Vagina (tissue), 2 donors: ENCODE measurements at places on chromosomes 16 and 17.

- no peak for DNase-seq
- peaks cover 23% of the 10 kb centered on the region for H3K4me1 ChIP-seq
- H3K36me3 ChIP-seq = peaks cover 45% of the 10 kb centered on the region
- H3K27ac ChIP-seq = no peak overlapping the region
These were observed 4.7 kb upstream of the SPAG7 start for GRCh38 chr17:4972322-4972721.

- no peak for DNase-seq
- H3K4me1 ChIP-seq = peaks cover 26% of the 10 kb centered on the region
- H3K27me3 ChIP-seq = no peaks in the 10 kb centered on the region
- no peak overlapping the region for H3K4me3 ChIP-seq
- no peak overlapping the region for H3K27ac ChIP-seq
These were observed 11.5 kb downstream of the HAS3 start for GRCh38 chr16:69116906-69117305.

- H3K4me3 ChIP-seq = no peak overlapping the region
- no peaks in the 10 kb centered on the region for H3K36me3 ChIP-seq
- H3K27ac ChIP-seq = no peak overlapping the region
- DNase-seq = no peak
- H3K4me1 ChIP-seq = peaks cover 9% of the 10 kb centered on the region
These were observed 21.1 kb downstream of the C17orf75 start for GRCh38 chr17:32320847-32321246.

- H3K4me1 ChIP-seq = no peaks in the 10 kb centered on the region
- H3K36me3 ChIP-seq = no peaks in the 10 kb centered on the region
These were observed 227.3 kb downstream of the COPRS start for GRCh38 chr17:31631766-31632165.

DNA sequence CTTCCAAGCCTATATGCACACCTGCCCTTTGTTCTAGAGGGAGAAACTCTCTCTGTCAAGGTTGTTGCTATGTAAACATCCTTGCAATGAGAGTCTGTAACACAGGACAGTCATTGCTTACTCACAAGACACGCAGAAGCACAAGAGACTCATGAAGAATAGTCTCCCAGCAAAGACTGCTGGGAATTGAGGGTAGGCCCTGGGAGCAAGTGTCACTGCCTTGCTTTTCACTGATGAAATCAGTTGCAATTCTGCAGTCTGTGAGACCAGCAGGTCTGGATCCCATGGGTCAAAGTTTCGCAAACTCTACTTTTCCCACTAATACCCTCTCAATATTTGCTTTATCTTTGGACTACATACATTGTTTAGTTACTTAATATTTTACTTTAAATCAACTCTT lies 177.4 kb downstream of the FTO start:
- DNase-seq = no peak
- no peak overlapping the region for H3K27ac ChIP-seq
- H3K4me1 ChIP-seq = no peaks in the 10 kb centered on the region
- no peak overlapping the region for H3K4me3 ChIP-seq
- H3K27me3 ChIP-seq = no peaks in the 10 kb centered on the region

DNA sequence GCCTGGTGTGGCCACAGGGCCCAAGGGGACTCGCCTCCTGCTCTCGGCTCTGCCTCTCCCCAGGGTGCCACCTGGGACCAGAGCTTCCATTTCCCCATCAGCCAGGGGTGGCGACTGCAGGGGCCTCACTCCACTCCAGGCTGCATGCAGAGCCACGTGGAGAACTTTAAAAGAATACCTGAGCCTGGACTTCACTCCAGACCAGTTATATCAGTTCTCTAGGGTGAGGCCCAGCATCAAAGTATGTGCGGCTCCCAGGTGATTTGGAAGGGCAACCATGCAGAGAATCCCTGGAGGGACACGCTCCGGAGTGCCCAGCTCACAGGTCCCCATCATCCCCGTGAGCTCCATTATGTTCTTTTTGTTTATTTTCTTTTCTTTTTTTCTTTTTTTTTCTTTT lies 39.8 kb downstream of the KIAA0513 start:
- H3K36me3 ChIP-seq = no peaks in the 10 kb centered on the region
- no peak for DNase-seq
- H3K27me3 ChIP-seq = no peaks in the 10 kb centered on the region
- no peak overlapping the region for H3K4me3 ChIP-seq
- peaks cover 9% of the 10 kb centered on the region for H3K4me1 ChIP-seq

DNA sequence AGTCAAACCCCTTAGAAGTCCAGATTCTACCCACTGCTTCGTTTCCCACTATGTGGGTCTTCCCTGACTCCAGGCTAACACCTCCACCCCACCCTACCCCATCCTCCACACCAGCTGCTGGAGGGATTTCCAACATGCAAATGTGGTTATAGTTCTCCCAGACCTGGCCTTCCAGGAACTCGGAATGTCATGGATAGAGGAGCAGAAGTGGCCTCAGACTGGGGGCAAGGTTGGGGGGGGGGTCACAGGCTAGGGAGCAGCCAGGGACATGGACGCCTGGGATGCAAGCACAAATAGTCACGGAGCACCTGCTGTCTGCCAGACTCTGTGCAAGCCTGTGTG lies 2.0 kb downstream of the CAMKK1 start:
- H3K36me3 ChIP-seq = no peaks in the 10 kb centered on the region
- H3K4me3 ChIP-seq = no peak overlapping the region
- DNase-seq = no peak
- no peaks in the 10 kb centered on the region for H3K27me3 ChIP-seq
- H3K4me1 ChIP-seq = peaks cover 93% of the 10 kb centered on the region

- no peaks in the 10 kb centered on the region for H3K36me3 ChIP-seq
- peaks cover 4% of the 10 kb centered on the region for H3K27me3 ChIP-seq
- H3K27ac ChIP-seq = no peak overlapping the region
- H3K4me3 ChIP-seq = peak overlapping the region; percentile 45
These were observed 635 bp downstream of the WNK4 start for GRCh38 chr17:42780851-42781638.

DNA sequence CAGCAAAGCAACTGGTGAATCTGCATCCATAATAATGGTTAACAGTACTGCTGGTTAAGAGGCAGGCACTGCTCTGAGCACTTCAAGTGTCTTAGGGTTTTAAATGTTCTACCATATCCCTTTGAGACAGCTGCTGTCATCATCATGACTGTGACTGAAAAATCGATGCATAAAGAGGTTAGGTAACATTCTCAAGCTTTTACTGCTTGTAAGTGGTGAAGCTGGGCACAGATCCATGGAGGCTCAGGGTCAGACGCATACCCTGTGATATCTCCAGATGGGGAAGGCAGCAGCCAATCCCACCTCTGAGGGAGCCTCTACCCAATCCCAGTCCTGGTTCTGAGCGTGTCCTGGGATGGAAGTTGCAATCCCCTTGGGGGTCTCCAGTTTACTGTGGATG lies 57.6 kb upstream of the SOX9 start:
- H3K27me3 ChIP-seq = no peaks in the 10 kb centered on the region
- H3K36me3 ChIP-seq = no peaks in the 10 kb centered on the region
- H3K4me3 ChIP-seq = no peak overlapping the region

DNA sequence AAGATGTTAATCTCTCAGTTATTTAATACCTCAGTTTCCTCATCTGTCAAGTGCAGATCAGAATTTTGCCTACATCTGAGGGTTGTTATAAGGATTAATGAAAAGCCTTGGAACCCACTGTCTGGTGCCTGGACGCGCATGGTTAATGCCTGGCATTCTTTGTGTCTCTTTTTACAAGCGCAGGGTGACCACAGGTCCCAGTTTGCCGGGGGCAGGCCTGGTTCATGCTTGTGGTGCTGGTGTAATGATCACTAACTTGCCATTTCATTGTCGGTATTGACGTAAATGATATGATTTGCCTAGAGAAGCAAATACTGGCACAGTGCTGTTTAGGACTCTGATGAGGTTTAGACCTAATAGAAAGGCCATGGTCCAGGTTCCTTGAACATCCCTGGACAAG lies 23.1 kb downstream of the MRC2 start:
- H3K4me1 ChIP-seq = peaks cover 54% of the 10 kb centered on the region
- H3K36me3 ChIP-seq = no peaks in the 10 kb centered on the region
- no peak overlapping the region for H3K27ac ChIP-seq
- DNase-seq = no peak
- no peaks in the 10 kb centered on the region for H3K27me3 ChIP-seq
- no peak overlapping the region for H3K4me3 ChIP-seq

GRCh38 chr16:17431968-17432625 lies 38.7 kb downstream of the XYLT1 start:
- H3K4me3 ChIP-seq = no peak overlapping the region
- no peaks in the 10 kb centered on the region for H3K27me3 ChIP-seq
- H3K36me3 ChIP-seq = no peaks in the 10 kb centered on the region
- H3K27ac ChIP-seq = no peak overlapping the region

- H3K27ac ChIP-seq = peak overlapping the region; percentile 97
- no peaks in the 10 kb centered on the region for H3K27me3 ChIP-seq
- peaks cover 75% of the 10 kb centered on the region for H3K4me1 ChIP-seq
- H3K4me3 ChIP-seq = peak overlapping the region; percentile 79
These were observed 1.5 kb downstream of the COL1A1 start for GRCh38 chr17:50199803-50200456.

DNA sequence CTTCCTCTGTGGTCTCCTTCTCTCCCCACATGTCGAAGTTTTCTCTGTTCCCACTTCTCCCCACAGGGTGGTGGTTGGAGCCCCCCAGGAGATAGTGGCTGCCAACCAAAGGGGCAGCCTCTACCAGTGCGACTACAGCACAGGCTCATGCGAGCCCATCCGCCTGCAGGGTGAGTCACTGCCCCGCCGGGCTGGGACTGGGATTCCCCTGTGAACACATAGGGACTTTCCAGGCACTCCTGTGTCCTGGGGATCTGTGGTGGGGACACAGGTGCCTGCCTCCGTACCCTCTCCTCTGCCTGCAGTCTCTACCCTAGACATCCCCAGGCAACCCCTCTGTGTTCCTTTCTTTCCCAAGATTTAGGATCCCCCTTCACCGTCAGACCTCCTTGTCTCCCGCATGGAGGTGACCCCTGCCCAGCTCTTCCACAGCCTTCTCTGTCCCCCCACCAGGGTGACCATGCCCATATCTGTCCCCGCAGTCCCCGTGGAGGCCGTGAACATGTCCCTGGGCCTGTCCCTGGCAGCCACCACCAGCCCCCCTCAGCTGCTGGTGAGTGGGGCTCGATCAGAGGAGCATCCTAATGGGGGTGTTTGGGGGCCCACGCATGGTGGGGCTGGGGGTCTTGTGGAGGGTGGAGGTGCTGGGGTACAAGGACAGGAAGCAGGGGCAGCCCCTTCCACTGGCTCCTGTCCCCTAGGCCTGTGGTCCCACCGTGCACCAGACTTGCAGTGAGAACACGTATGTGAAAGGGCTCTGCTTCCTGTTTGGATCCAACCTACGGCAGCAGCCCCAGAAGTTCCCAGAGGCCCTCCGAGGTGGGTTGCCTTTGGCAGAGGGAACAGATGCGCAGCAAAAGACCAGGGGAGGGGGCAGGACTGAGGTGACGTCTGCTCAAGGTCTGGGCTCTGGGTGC lies 5.8 kb downstream of the ITGAM start:
- H3K4me1 ChIP-seq = peaks cover 9% of the 10 kb centered on the region
- DNase-seq = no peak
- no peak overlapping the region for H3K27ac ChIP-seq
- H3K36me3 ChIP-seq = no peaks in the 10 kb centered on the region
- no peaks in the 10 kb centered on the region for H3K27me3 ChIP-seq
- H3K4me3 ChIP-seq = no peak overlapping the region

- no peaks in the 10 kb centered on the region for H3K4me1 ChIP-seq
- H3K27ac ChIP-seq = no peak overlapping the region
- no peaks in the 10 kb centered on the region for H3K36me3 ChIP-seq
- H3K27me3 ChIP-seq = no peaks in the 10 kb centered on the region
- DNase-seq = no peak
- no peak overlapping the region for H3K4me3 ChIP-seq
These were observed 132.8 kb downstream of the SEC14L1 start for GRCh38 chr17:77273397-77274085.

- no peak for DNase-seq
- H3K4me3 ChIP-seq = no peak overlapping the region
- peaks cover 62% of the 10 kb centered on the region for H3K4me1 ChIP-seq
- no peaks in the 10 kb centered on the region for H3K36me3 ChIP-seq
These were observed 18.8 kb downstream of the ZNF652 start for GRCh38 chr17:49343273-49343672.

GRCh38 chr17:12070561-12070960 lies 49.9 kb downstream of the MAP2K4 start:
- H3K4me3 ChIP-seq = no peak overlapping the region
- H3K4me1 ChIP-seq = no peaks in the 10 kb centered on the region
- no peaks in the 10 kb centered on the region for H3K27me3 ChIP-seq
- no peak overlapping the region for H3K27ac ChIP-seq
- H3K36me3 ChIP-seq = no peaks in the 10 kb centered on the region

GRCh38 chr16:46889942-46890300 lies 5.8 kb downstream of the GPT2 start:
- H3K4me1 ChIP-seq = peaks cover 4% of the 10 kb centered on the region
- no peaks in the 10 kb centered on the region for H3K36me3 ChIP-seq

DNA sequence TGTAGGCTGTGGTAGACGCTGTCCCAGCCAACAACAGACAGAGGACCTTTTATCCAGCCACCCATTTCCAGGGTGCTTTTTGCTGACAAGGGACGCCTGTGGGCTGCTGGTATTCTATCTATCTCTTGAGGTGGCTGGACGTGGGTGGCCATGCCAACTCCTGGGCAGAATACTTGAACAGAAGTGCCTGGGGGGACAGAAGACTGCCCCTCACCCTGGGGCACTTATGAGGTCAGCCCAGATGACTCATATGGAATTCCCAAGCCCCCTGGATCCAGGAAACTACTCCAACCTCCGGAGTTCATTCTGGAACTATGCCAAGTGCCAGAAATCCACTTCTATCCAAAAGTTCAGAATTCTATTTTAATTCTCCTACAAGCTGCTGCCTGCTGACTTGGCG lies 61.3 kb downstream of the CDRT4 start:
- no peak for DNase-seq
- no peak overlapping the region for H3K4me3 ChIP-seq
- no peak overlapping the region for H3K27ac ChIP-seq
- H3K36me3 ChIP-seq = no peaks in the 10 kb centered on the region
- peaks cover 21% of the 10 kb centered on the region for H3K4me1 ChIP-seq

- H3K36me3 ChIP-seq = no peaks in the 10 kb centered on the region
- no peaks in the 10 kb centered on the region for H3K27me3 ChIP-seq
These were observed 21.7 kb downstream of the USP36 start for GRCh38 chr17:78818932-78819331.

DNA sequence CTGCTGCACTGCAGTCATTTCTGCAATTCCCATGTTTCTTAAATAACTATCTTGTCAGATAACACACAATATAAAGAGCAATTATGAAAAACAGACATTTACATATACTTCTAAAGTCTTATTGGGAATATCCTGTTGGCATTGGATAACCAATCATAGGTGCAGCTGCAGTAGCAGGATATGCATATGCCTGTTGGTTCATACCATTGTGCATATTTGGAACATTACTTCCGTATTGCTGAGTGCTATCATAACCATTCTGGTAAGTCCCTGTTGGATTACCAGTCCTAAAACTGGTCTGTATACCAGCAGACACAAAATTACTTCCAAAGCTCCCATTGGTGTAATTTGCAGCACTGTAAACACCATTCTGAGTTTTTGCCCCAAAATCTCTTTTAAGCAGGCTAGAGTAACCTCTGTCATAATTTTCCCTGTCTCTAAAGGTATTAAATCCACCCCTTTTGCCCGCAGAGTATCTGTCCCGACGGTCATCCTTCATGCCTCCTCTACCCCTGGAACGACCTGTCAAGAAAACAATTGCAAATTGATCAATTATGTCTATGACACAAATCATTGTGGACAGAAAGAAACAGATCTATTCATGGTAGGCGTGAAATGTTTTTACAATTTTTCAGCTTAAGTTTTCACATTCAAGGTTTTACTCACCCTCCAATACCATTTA lies 3.1 kb upstream of the POLG2 start:
- no peaks in the 10 kb centered on the region for H3K27me3 ChIP-seq
- no peak overlapping the region for H3K4me3 ChIP-seq
- DNase-seq = no peak
- H3K36me3 ChIP-seq = peaks cover 73% of the 10 kb centered on the region
